ENCODE measurements at places on chromosomes 2 and 18. TPM values are rescaled to one million over a fixed set of nuclear protein-coding genes. Genes with fewer than 3 reads are reported as not detected.
A peak's percentile ranks its signal among the peaks of the same experiment; 100 is the strongest.

DNA sequence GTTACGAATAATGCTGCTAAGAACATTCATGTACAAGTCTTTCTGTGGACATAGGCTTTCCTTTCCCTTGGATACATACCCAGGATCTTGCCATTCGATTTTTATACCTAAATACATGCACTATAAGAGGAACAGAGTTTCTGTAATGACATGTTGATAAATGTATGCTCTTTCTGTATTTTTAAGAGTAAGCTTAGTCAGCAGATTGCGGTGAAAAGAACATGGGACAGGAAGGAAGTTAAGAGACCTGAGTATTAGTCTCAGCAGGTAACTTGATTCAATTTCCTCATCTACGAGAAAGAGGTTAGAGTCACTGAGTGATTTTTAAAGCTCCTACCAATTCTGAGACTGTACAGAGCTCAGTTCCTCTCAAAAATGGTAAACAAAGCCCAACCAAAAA lies 2.6 kb upstream of the TLK1 start:
- no peak for DNase-seq

RESP18 gene
- not detected for total RNA-seq

TLX2 gene
- not detected for total RNA-seq

DNA sequence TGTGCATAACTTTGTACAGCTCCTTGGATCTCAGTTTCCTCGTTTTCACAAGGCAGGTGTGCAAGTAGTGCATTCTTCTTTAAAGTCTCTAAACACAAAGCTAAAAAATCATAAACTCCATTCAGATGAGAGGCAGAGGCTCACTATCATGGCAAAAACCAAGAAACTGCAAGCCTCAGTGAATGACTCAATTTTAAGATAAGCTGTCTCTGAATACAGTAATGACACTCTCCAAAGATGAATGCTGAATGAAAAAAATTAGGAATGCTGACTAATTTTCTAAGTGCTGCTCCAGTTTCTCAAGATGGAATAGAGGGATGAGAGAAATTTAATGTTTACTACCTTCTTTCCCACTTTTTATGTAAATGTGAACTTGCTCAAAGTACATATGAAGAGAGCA lies 17.2 kb downstream of the B4GALT6 start:
- DNase-seq: no peak

ACADL gene
- 1.1 TPM for total RNA-seq

DNA sequence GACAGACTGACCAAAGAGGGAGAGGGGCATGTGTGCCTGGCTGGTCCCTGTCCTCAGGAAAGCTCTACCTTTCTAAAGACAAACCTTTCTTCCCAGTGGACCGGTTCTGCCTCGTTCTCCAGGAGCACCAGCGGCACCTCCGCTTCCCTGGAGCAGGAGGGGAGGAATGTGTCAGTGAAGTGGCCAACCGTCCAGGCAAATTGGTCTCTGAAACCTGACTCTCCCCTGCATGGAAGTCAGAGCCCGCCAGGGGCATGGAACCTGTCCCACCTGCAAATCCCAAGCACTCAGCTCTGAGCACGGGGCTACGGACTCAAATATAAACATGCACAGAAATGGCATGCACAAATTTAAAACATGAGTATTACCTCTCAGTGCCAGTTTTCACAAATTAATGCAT lies 62.9 kb downstream of the COL6A3 start:
- DNase-seq: no peak

DNA sequence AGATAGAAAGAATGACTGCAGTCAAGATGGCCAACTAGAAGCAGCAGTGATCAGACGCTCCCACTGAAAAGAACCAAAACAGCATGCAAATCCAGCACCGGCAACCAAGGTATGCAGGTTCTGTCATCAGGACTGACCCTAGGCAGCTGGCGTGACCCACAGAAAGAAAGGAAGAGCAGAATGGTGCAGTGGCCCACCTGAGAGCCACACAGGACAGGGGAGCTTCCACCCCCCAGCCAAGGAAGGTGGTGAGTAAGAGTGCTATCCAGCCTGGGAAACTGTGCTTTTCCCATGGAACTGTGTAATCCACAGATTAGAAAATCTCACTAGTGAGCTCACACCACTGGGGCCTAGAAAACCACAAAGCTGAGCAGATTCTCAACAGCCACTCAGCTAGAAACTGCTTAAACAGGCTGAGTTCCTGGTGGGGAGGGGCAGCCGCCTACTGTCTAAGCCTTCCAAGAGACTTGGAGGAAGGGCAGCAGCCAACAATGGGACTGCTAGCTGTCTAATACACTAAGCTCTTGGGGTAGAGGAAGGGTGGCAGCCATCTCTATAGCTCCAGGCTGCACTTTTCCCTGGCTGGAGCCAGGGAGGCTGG lies 127.9 kb downstream of the EVA1A start:
- DNase-seq: peak; percentile 80

DNA sequence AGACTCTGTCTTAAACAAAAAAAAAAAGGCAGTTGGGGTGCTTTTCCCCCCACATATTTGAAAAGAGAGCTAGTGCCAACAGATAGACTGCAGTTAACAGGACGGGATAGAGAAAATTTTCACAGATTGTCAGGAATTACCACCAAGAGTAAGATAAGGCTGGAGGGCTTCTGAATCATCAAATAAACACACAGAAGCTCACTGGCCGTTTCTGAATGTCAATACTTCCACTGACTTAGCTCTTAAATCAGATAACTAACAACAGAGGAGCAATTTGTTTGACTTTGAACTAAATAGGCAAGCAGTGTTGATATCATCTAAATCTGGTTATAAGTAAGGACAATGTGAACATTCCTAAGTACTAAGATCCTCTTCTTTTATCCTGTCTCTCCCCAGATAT lies 34.7 kb downstream of the PIEZO2 start:
- no peak for DNase-seq

- DNase-seq: no peak
These were observed 40.2 kb upstream of the LCLAT1 start for GRCh38 chr2:30406853-30407252.

CIB4 gene
- total RNA-seq: not detected

DNA sequence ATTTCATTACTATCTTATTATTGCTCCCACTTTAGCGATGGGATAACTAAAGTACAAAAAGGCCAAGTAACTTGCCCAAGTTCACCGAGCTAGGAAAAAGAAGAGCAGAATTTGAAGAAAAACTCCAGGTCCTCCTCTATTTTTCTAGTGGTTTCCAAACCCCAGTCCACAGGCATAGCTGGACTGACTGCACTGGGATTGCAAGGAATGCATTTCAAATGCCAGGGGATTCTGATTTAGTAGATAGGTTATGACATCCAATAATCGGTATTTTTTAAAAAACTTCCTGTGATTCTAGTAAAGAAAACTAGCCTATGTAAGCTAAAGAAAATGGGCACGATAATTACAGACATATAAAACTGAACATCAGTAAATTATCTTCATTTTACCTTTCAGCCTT lies 62.7 kb upstream of the GALNT5 start:
- no peak for DNase-seq

GRCh38 chr2:96838345-96839292 lies 5.2 kb downstream of the ANKRD23 start:
- DNase-seq: no peak

GRCh38 chr2:185537689-185538088 lies 200.9 kb upstream of the FSIP2 start:
- DNase-seq: no peak

- peak; percentile 64 for DNase-seq
These were observed 36.6 kb upstream of the IKZF2 start for GRCh38 chr2:213187833-213188532.

GRCh38 chr18:75799449-75800330 lies 372.2 kb upstream of the SMIM21 start:
- DNase-seq: no peak

DNA sequence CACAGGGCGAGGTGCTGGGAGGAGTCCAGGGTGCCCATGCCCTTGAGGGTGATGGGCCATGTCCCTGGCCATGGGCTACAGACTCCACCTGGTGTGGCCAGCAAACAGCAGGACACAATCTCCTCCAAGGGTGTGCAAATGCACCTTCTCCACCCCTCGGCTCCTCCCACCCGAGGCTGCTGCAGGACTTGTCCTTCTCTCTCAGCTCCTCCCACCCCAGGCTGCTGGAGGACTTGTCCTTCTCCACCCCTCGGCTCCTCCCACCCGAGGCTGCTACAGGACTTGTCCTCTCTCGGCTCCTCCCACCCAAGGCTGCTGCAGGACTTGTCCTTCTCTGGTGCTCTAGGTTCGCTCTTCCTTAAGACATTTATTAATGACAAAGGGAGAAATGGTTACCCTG lies 57.3 kb upstream of the SNTG2 start:
- DNase-seq: no peak

DNA sequence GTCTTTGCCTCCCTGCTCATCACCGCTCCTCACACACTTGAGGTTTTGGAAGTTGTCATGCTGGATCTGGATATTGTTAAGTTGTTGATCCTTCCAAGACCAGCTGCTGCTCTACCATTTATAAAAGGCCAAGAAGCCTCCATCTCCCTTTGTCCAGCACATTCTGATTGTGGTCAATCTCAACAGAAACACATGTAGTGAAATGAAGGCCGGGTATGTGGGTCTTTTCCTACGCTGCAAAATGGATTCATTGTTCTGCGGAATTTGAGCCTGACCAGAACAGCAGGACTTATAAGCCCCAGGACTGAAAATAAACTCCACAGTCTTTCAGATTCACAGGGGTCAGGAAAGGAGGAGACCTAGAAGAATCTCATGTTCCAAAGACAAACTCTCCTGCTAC lies 238.4 kb downstream of the CMPK2 start:
- DNase-seq: no peak

- no peak for DNase-seq
These were observed 256.5 kb downstream of the CELF4 start for GRCh38 chr18:37309059-37309458.

DNA sequence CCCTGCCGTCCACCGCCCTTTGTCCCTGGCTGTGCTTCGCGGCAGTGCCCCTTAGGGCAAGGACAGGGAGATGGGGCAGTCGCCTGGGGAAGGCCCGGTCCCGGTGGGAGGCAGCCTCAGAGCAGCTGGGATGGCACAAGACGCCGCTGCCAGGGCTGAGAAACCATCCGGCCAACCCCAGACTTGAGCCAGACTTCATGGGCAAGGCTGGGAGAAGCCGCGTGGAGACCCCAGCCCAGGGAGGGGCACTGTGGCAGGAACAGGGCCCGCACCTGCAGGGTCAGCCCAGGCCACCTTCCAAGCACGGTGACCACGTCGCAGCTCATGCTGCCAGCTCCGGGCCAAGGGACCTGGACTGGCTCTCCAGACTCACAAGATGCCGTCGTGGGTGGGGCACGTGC lies 84.0 kb downstream of the NFATC1 start:
- DNase-seq: no peak

MC4R gene
- not detected for total RNA-seq

DNA sequence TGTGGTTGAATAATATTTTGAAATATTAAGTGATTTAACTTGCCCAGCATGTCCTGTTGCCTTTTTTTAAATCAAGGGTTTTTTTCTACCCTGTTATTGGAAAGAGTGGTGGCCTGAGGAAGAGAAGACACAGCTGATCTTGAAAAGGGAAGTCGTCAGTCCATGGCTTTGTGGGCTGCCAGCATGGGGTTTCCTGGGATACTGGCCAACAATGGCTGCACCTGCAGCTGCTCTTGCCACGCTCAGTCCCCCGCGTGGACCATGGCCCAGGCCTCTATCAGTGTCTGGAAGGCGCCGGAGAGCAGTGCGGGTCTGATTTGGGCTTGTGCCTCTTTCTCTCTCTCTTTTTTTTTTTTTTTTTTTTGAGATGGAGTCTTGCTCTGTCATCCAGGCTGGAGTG lies 99.3 kb downstream of the ASB1 start:
- no peak for DNase-seq

- DNase-seq: no peak
These were observed 223.6 kb downstream of the CDH20 start for GRCh38 chr18:61556862-61557261.

DNAH6 gene
- 0.27 TPM for total RNA-seq

- DNase-seq: no peak
These were observed 312.4 kb upstream of the DDX18 start for GRCh38 chr2:117502121-117502520.

DNA sequence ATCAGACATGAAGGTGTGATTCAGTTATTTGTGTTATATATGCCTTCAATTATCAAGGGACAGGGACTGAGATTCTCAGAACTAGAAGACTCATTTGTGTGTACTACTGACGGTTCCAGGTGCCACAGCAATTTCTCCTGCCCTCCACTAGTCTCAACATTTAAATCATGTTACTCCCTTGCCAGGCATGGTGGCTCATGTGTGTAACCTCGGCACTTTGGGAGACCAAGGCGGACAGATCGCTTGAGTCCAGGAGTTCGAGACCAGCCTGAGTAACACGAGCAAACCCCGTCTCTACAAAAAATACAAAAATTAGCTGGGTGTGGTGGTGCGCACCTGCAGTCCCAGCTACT lies 1.1 kb downstream of the CNDP2 start:
- DNase-seq: no peak

DNA sequence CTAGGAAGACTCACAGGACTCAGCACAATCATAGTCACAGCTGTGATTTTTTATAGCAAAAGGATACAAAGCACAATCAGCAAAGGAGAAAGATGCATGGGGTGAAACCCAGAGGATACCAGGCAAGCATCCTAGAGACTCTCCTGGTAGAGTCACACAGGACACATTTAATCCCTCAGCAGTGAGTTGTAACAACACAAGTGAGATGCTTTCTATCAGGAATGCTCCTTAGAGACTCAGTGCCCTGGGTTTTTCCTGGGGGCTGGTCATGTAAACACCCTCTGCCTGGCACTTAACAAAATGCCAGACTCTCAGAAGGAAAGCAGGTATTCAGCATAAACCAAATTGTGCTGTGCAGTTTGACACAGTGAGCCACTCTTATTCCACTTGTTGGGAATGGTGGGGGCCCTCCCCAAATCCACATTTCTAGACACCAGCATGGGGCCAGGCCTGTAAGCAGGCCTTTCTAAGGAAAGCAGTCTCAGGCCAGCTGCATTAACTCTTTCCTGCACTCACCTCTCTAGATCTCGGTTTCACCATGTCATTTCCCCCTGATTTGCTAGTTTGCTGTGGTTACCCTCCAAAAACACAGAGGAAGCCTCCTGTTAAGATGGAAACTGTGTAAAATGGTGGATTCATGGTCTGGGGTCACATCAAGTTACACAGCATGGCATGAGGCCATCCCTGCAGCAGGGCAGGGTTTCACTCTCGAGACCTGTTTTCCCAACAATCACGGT lies 16.9 kb upstream of the RNU4ATAC start:
- no peak for DNase-seq

- no peak for DNase-seq
These were observed 7.5 kb downstream of the TRABD2A start for GRCh38 chr2:84873350-84873749.

DNA sequence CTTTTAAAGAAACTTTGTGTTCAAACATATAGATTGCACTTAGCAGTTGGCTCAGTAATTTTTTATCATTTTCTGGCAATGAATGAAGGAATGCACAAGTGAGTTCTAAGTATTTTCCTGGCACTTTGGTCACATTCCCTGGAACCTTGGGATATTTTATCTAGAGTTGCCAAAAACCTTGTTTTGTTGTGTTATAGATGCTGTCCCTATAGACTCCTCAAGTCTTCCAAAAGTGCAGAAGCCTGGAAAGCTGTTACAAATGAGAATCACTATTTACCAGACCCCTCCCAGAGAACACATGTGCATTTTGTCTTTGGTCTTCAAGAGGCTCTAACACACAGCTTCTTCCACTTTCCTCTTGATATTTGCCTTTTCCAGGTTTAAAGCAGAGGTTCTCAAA lies 108.3 kb downstream of the RND3 start:
- no peak for DNase-seq

Data from kidney epithelial cell (primary cell).